GM12878 (cell line): ENCODE measurements at places on chromosomes 7 and 10.

- DNase-seq, result no peak
Measured at GRCh38 chr10:72328045-72328828, 26.5 kb downstream of the DNAJB12 start.

DNA sequence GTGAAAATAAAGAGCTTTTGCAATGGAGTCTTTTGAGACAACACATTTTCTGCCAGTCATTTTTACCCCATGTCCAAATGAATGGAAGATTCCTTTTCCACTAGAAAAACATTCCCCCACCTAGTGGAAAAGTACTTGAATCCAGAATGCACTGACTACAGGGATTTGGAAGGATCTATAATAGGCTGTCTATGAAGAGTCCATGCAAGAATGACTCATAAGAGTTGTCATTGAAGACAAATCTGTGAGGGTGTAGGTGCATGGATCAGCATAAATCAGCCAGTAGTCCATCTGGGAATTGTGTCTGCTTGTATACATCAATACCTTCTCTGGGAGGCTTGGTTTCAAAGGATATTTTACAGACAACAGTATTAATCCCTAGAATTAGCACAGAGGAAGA is 32.5 kb upstream of the TRUB1 start:
- no peak for DNase-seq

GRCh38 chr10:69419096-69419743 is 2.5 kb upstream of the TACR2 start:
- DNase-seq, result no peak

- no peak for DNase-seq
Measured at GRCh38 chr10:133048266-133048665, 39.5 kb upstream of the ADGRA1 start.

DNA sequence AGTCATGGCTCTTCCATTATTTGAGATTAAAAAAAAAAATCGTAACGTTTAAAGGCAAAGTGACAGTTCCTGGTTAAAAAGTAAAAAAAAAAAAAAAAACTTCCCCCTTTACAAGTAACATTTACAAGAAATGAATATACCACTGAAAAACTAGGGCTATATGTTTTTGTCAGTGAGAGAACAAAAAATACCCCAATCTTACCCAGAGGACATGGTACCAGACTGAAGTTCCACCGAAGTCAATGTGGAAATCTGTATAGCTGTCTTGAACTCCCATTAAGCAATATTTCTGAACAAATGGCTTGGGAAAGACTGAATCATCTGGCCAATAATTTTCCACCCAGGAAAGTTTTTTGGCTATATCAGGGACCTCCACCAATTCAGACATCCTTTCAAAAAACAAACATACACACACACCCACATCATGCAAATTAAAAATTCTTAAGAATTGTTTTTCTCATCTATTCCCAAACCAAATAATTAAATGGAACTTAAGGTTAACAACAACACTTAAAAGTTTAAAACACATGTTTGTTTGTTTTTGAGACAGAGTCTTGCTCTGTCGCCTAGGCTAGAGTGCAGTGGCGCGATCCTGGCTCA is 50.2 kb downstream of the KDM7A start:
- no peak for DNase-seq

DNA sequence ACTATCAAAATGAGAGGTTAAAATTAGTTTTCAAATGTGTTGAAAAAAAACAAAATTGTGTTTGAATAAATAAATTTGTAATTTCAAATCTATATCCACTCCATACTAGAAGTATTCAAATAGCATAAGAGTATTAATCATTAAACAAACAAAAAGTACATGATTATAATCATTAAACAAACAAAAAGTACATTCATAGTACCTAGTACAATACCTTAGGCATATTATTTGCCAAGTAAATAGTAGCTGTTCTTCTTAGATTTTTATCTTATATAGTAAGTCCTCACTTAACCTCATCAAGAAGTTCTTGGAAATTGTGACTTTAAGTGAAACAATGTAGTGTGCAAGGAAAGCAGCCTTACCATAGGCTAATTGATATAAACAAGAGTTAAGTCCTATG is 349.3 kb upstream of the VWC2 start:
- no peak for DNase-seq

DNA sequence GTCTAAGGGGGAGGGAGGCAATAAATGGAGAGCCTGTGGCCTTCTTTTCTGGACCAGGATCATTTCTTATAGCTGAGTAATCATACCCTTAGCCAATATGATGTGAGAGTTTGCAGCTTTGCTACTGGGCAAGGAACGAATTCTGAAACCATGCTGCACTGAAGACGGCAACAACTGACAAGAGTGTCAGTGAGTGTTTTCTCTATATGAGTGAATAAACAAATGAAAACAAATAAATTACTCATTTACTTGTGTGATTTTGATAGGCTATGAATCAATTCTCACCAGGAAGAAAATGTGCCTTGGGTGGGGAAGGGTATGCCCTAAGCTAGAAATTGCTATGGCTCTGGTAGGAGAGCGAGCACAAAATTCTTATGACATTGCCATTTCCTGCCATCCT is 79.4 kb upstream of the LRRN3 start:
- DNase-seq, result no peak

DNA sequence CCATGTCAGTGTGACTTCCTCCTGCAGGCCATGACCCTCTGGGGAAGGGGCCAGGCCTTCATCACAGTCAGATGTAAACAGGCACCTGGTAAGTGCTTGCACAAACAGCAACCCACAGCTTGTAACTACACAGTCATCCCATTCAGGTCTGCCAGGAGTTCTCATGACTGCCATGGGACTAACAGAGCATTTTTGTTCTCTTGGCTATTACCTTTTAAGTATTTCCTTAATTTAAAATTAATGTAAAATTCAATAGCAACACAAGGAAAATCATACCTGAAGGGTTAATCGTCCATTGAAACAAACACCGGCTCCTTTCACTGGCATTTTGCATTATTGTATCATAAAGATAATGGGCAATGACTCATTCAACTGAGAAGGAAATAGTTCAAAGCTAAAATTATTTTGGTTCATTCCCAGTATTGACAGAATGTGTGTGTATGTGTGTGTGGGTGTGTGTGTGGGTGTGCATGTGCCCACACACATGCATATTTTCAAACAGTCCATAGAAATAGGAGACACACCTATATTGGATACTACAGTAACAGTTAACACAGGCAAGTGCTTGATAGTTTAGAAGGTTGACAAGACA is 307.9 kb downstream of the WDR11 start:
- DNase-seq, result no peak

DNA sequence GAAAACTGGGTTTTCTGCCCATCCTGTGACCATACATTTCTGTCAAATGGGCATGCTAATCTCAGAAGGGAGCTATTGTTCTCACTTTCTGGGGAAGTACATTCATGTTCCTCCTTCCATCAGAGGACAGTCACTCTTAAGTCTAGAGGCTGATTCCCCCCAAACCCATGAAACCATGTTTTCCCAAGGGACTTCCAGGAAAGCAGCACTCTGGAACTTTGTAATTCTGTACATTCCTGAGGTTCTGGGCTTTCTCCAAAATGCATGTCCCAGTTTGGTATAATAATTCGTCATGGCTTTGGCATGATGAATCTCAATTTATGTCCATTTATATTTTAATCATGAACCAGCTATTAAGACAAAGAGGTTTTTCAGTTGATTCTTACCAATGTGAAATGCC is 688.1 kb downstream of the LRMDA start:
- no peak for DNase-seq

GRCh38 chr10:43444323-43444722 is 7.4 kb downstream of the ZNF487 start:
- no peak for DNase-seq

GRCh38 chr10:72259491-72260238 is 14.1 kb upstream of the DDIT4 start:
- DNase-seq, result no peak

- no peak for DNase-seq
Measured at GRCh38 chr7:54841772-54842697, 83.0 kb upstream of the SEC61G start.

DNA sequence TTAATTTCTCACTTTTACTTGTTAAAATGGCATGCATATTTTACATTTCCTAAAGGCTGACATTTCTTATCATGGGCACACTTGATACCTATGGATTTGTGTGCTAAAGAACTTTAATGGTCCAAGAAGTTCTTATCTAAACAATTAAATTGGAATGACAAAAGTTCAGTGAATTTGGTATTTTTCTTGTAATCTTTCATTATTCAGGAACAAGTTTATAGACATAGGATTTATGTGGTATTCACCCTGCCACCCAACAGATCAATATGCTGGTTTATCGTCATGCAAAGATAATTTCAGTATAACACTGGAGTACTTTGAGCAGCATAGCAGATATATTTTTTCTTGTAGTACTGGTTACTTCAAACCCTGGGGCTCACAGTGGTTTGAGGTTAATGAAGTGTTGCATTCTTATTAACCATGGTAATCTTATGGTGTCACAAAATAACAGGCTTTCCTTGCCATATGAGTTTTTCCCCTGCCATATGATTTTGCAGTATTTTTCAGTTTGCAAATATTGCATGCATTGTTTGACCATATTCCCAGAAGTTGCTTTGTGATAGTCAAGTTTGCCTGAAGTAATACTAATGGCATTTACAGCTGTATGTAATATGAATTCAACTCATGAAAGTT is 148.8 kb downstream of the PPP1R9A start:
- DNase-seq, result no peak

DNA sequence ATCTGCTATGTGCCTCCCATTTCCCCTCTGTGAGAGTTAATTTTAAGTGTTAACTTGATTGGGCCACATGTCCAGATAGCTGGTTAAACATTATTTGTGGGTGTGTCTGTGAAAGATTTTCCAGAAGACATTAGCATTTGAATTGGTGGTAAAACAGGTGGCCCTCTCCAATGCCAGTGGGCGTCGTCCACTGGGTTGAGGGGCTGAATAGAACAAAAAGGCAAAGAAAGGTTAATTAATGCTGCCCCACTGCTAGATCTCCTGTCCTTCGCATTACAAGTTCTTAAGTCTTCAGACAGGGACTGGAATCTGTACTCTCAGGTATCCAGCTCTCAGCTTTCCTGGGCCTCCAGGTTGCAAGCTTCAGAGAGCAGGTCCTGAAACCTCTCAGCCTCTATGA is 1160.9 kb upstream of the LRRN3 start:
- DNase-seq, result no peak

DNA sequence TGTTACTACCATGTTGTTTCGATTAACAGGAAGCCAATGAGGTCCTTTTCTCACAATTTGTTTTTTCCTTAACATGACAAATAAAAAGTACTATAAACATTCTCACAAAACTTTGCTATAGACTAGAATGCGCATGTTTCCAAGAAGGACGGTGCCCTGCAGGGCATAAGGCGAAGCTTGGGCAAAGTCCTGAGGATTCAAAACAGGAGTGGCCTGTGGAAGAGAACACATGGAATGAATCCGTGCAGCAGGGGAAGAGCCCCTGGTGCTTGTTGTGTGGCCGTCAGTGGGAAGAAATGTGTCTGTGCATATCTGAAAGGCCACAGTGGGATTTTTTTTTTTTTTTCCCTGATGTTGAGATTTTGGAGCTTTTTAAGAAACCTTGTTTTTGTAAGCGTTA is 67.6 kb downstream of the ITGA8 start:
- DNase-seq, result no peak

DNA sequence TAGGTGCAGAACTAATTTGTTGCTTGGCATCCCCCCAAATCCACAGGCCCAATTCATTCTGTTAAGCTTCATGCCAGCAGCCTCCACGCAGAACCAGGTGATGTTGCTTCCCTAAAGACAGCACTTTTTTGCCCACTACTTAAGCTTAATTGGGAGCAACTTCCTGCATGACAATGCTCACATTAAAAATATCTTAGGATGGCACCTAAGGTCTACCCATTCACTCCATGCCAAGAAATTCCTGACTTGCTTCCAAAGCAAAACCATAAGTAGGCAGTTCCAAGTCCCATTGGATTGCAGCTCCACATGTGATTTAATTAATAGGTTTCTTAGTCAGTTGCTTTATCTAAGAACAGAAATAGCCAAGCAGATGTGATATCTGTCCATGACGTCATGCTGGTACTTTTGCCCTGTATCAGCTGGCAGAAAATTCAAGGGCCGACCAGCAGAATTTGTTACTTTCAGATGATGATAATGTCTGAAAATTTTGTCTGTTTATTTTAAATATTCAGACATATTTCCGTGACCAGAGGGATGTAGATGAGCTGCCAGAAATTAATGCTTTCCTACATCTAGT is 325.5 kb downstream of the LHFPL3 start:
- no peak for DNase-seq

DNA sequence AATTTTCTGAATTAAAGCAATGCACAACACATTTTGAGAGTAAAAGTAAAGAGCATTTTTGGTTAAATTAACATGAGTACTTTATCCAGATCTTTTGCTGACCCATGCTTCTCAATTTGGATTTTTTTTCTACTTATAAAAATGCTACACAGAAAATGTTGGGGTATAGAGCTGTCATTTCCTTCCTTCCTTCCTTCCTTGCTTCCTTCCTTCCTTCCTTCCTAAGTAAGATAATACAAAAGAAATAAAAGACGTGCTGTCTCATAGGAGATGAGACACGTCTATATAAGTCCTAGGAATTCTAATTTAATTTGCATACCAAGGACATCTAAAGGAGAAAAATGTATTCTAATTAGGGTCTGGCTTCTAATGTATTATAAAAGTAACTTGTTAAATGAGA is 31.0 kb upstream of the CAV2 start:
- no peak for DNase-seq

DNA sequence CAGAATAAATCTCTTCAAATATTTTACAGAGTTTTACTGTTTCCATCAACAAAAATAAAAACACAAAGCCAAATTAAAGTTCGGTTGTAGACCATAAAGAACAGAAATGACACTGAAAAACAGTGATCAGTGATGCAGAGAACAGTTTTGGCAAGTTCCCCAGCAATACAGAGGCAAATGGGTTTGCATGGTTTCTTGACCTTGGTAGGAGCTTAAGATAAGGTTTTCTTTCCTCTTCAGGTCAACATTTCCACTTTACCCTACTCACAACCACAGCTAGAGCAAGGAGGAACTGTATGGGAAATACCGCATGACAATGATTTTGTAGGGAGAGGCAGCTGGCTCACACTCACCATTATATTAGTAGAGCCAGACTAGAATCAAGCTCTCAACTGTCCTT is 199.5 kb downstream of the SH2D4B start:
- no peak for DNase-seq

DNA sequence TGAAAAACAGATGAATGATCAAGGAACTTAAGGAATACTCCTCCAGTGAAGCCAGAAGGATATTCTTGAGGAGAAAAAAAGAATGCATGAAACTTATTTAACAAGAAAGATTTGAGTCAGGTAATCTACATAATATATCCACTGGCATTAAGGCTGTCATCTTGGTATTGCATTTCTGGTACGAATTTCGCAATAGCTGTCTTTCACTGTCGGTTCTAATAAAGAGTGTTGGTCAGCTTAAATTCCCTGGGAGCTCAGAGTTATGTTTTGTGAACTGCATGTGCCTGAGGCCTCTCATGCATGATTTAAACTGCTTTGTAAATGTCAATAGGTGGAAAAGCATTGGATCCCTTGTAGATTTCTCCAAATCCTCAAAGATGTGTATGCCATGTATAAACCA is 565.3 kb upstream of the GALNT17 start:
- DNase-seq, result no peak

DNA sequence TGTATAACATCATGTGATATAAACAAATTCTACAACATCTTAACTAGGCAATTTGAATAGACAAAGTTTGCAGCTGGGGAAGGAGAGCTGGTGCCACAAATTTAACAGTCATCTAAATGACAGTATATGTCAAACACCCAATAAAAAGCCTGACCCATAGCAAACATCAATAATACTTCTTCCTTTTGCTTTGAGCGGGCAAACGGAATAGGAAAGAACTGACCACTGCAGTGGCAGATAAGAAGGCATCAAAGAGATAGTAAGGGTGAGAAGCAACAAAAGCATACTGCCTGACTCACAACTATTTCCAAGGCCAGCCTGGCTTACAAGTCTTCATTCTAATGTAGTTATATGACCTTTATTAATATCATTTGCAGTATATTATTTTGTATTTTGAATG is 99.9 kb downstream of the LRRN3 start:
- DNase-seq, result no peak
